Mesendoderm (in vitro differentiated cells): ENCODE measurements at places on chromosomes 2 and 18.

DNA sequence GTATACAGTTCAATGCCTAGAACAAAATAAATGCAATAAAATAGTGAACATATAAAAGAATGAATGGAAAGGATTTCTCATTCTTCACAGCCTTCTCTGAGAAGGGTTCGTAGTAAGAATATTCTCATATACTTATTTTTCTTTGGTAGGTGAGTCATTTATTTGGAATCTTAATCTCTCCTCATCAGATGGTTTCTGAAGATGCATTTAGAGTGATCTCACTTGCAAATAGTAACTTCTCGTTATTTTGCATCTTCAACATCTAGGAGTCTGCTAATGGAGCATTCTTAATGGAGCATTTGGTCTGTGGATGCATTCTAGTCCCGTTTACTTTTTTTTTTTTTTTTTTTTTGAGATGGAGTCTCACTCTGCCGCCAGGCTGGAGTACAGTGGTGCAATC is 3.9 kb downstream of the UBXN4 start:
- peak; percentile 22 for DNase-seq
- H3K4me3 ChIP-seq: no peak overlapping the region
- no peak overlapping the region for H3K27ac ChIP-seq

DNA sequence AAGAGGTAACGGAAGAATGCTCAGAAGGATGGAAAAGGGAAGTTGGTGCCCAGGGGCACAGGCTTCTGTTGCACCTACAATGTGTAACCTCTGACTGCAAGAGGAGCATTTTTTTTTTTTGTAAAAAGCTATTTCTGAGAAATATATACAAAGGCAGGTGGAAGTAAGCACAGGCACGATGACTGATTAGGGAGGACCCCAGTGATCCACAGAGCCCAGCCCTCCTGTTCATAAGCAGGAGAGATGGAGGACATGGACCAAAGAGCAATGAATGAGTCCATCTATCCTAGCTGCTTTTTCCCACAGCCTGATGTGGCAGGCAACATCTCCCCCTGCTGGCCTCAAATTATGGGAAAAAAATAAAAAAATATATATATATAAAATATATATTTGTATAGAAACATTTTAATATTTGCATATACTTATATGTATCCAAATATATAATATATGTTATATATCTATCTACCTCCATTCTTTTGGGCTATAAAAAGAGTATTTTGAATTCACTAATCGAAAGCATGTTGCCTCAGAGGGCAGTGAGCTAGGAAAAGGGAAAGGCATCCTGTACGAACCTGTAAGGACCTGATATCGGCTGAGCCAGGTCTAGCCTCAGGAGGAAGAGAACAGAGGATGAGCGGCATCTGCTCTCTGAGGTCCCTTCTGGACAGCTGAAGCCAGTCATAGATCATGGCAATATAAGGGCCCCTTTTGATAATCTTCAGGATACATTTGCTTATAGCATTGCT is 166.0 kb upstream of the STK17B start:
- H3K4me3 ChIP-seq: no peak overlapping the region
- H3K36me3 ChIP-seq: no peaks in the 10 kb centered on the region
- DNase-seq: peak; percentile 36
- no peaks in the 10 kb centered on the region for H3K4me1 ChIP-seq
- no peaks in the 10 kb centered on the region for H3K27me3 ChIP-seq

- peaks cover 1% of the 10 kb centered on the region for H3K36me3 ChIP-seq
- H3K27me3 ChIP-seq: no peaks in the 10 kb centered on the region
- no peak overlapping the region for H3K27ac ChIP-seq
- peaks cover under 1% of the 10 kb centered on the region for H3K4me1 ChIP-seq
Observed at GRCh38 chr2:46997884-46998283, 82.3 kb upstream of the MCFD2 start.

GRCh38 chr18:56538746-56539145 is 99.6 kb downstream of the TXNL1 start:
- no peaks in the 10 kb centered on the region for H3K27me3 ChIP-seq
- no peak overlapping the region for H3K27ac ChIP-seq
- no peak overlapping the region for H3K4me3 ChIP-seq

- H3K4me1 ChIP-seq: no peaks in the 10 kb centered on the region
- no peaks in the 10 kb centered on the region for H3K27me3 ChIP-seq
- H3K36me3 ChIP-seq: no peaks in the 10 kb centered on the region
- H3K27ac ChIP-seq: no peak overlapping the region
Observed at GRCh38 chr2:106978647-106979046, 92.7 kb upstream of the ST6GAL2 start.

DNA sequence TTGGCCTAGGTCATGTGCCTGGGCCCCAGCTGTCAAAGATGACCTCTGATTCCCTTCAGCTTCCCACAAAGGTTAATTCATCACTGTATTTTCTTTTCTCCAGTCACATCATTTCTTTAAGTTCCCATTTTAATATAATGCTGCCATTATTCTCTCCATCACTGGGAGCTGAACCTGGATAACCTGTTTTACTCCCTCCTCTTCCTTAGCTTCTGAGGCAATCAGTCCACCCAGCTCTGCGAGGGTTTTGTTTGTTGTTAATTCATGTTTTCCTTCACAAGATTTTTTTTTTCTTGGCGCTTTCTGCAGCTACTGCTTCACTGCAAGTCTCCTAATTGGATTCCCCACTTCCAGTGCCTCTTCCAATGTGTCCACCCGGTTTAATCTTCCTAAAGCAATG is 5.1 kb upstream of the EML4 start:
- no peak overlapping the region for H3K27ac ChIP-seq
- no peaks in the 10 kb centered on the region for H3K4me1 ChIP-seq
- H3K27me3 ChIP-seq: no peaks in the 10 kb centered on the region
- no peaks in the 10 kb centered on the region for H3K36me3 ChIP-seq
- no peak overlapping the region for H3K4me3 ChIP-seq

GRCh38 chr2:96123290-96123689 is 6.9 kb upstream of the ADRA2B start:
- H3K36me3 ChIP-seq: no peaks in the 10 kb centered on the region
- no peak overlapping the region for H3K27ac ChIP-seq
- no peak for DNase-seq
- no peak overlapping the region for H3K4me3 ChIP-seq
- H3K4me1 ChIP-seq: no peaks in the 10 kb centered on the region

DNA sequence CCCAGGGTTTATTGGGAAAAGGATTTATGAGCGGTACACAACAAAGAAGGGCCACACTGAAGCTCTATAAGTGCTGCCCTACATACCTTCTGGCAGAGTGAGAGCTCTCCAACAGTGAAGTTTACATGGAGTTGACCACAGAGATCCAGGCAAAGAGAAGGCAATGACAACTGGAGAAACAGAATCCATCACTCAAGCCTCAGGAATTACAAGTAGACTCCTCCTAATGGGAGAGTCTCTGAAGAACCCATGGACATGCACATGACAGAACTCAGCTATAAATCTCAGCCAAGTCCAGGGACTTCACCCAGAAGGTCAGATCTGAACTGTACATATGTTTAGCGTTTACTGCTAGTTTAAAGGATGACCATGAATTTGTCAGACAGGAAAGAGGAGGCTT is 164.7 kb downstream of the DNAH7 start:
- no peak for DNase-seq
- H3K4me3 ChIP-seq: no peak overlapping the region
- no peaks in the 10 kb centered on the region for H3K4me1 ChIP-seq
- no peak overlapping the region for H3K27ac ChIP-seq
- H3K27me3 ChIP-seq: no peaks in the 10 kb centered on the region
- H3K36me3 ChIP-seq: no peaks in the 10 kb centered on the region

- no peak overlapping the region for H3K27ac ChIP-seq
- peaks cover 3% of the 10 kb centered on the region for H3K4me1 ChIP-seq
- H3K27me3 ChIP-seq: no peaks in the 10 kb centered on the region
Observed at GRCh38 chr2:9648821-9649220, 18.0 kb upstream of the YWHAQ start.

- DNase-seq: no peak
- H3K36me3 ChIP-seq: no peaks in the 10 kb centered on the region
- no peak overlapping the region for H3K27ac ChIP-seq
- H3K4me3 ChIP-seq: no peak overlapping the region
- H3K4me1 ChIP-seq: no peaks in the 10 kb centered on the region
Observed at GRCh38 chr2:199997296-199997695, 41.9 kb downstream of the MAIP1 start.

DNA sequence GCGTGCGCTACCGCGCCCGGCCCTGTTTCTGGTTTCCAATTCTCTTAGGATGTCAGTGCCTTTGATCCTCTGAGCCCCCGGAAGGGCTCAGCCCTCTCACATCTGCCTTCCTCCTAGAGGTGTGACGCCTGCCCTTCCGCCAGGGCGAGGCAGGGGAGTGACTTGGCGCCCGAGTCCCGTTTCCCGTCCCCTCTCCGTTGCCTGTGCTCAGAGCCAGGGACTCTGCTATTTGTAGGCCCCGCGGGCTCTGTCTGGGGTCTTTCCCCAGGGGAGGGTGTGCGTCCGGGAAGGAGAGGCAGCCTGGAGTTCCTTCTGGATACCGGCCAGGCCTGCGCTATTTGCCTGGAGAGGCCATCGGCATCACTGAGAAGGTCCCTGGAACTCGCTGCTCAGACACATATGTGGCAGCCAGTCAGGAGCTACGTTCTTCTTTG is 103.7 kb upstream of the TAF1B start:
- H3K27me3 ChIP-seq: no peaks in the 10 kb centered on the region
- no peak overlapping the region for H3K27ac ChIP-seq
- no peak for DNase-seq

DNA sequence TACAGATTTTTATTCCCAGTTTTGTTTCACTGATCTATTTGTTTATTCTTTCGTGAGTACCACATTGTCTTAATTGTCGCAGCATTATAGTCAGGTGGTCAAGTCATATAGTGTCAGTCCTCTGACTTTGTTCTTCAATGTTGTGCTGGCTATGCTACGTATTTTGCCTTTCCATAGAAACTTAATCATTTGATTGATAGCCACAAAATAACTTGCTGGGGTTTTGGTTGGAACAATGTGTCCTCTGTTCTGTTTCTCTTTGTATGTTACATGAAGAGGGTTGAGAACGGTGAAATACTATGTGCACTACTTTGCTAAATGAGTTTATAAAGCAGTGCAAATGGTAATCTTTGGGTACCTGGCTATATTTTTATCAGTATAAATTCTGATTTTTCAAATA is 64.9 kb upstream of the TTC27 start:
- H3K4me1 ChIP-seq: no peaks in the 10 kb centered on the region
- no peaks in the 10 kb centered on the region for H3K36me3 ChIP-seq
- H3K27me3 ChIP-seq: no peaks in the 10 kb centered on the region
- no peak for DNase-seq
- H3K4me3 ChIP-seq: no peak overlapping the region

- DNase-seq: no peak
- H3K36me3 ChIP-seq: no peaks in the 10 kb centered on the region
- no peak overlapping the region for H3K27ac ChIP-seq
- no peaks in the 10 kb centered on the region for H3K27me3 ChIP-seq
Observed at GRCh38 chr2:234279637-234280036, 217.2 kb downstream of the ARL4C start.

DNA sequence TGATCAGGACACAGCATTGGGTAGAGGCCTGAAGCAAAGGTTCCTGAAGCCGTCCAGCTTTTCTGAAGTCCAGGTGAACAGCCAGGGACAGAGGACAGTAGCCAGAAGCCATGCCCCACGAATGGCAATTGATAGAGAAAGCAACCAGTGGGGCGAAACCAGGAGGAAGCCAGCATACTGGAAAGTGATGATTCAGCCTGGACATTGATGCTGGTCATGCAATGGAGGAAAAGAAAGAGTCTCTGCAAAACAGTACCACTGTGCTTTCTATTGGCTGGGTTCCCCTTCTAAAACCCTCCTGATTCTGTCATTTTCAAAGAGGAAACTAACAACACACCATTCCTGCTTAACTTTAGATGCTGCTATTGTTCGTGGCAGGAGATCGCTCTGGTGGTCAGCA is 221.4 kb upstream of the EPAS1 start:
- no peak for DNase-seq
- no peaks in the 10 kb centered on the region for H3K27me3 ChIP-seq
- no peaks in the 10 kb centered on the region for H3K36me3 ChIP-seq
- H3K27ac ChIP-seq: no peak overlapping the region
- H3K4me3 ChIP-seq: no peak overlapping the region

DNA sequence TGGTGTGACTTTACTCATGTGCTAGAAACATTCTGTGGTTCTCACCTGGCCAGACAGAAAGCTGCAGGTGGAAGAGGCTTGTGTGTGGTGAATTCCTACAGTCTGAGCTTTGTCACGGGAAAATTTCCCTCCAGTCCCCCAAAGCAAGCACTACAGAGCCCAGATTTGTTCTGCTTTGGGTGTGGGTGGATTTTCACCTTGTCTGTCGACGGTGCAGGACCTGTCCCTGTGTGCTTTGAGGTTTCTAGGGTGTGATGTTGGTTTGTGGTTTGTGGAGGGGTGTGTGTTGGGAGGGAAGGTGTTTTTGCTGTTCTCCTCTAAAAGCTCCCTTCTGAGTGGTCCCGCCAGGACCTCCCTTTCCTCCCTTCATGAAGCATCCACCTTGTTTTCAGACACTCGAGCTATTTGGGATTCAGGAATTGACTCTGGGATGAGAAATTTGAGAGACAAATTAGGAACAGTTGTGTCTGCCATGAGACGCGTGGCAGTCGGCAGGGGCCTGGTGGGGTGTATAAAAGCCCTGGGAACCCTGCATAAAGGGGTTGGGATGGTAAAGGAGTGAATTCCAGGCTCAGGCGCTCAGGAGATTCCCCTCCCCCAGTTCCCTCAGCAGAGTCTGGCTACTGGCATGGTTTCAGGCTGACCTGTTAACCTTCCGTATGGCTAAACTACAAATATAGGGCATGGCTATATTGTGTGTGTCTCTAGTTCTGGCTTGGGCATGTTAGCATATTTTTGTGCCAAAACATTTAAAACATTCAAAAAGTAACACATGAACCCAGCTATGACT is 65.5 kb downstream of the DGKD start:
- H3K4me1 ChIP-seq: peaks cover 7% of the 10 kb centered on the region
- no peak overlapping the region for H3K27ac ChIP-seq
- H3K36me3 ChIP-seq: no peaks in the 10 kb centered on the region
- DNase-seq: peak; percentile 45
- H3K27me3 ChIP-seq: no peaks in the 10 kb centered on the region

GRCh38 chr2:1234731-1235308 is 178.4 kb upstream of the TPO start:
- no peak for DNase-seq
- no peak overlapping the region for H3K27ac ChIP-seq
- H3K36me3 ChIP-seq: no peaks in the 10 kb centered on the region
- H3K27me3 ChIP-seq: no peaks in the 10 kb centered on the region
- H3K4me1 ChIP-seq: no peaks in the 10 kb centered on the region
